ENCODE measurements at places on chromosomes 1 and 21.

DNA sequence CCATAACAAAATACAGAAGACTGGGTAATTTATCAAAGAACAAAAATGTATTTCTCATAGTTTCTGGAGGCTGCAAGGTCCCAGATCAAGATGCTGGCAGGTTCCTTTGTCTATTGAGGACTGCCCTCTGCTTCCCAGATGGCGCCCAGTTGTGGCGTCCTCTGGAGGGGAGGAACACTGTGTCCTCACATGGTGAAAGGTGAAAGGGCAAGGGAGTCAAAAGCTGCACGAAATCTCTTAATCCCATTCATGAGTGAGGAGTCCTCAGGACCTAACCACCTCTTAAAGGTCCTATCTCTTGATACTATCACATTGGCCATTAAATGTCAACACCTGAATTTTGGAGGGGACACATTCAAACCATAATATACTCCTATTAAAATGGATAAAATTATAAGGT, 79.3 kb upstream of the IRF2BP2 start:
- no peak for DNase-seq

DNA sequence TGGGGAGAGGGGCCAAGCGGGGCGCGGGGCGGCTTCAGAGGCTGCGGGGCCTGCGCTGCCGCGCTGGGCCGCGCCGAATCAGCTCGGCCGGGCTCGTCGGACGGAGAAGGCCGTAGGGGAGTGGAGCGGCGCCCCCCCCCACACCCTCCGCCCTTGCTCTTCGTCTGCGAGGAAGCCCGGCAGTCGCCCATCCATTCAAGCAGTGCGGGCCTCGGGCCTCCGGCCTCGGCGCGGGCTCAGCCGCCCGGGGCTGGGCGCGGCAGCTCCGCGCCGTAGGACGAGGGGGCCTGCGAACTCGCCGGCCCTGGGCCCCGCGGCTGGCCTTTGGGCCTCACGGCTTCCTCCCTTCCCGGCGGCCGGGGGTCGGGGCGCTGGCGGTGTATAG, 564 bp downstream of the CTPS1 start:
- DNase-seq = no peak

- no peak for DNase-seq
Observed at GRCh38 chr1:167685844-167686243, 35.9 kb upstream of the MPZL1 start.

GRCh38 chr1:69991644-69992043, 213.7 kb downstream of the LRRC40 start:
- no peak for DNase-seq

- DNase-seq = no peak
Observed at GRCh38 chr1:99441299-99442095, 177.2 kb downstream of the PLPPR4 start.

DNA sequence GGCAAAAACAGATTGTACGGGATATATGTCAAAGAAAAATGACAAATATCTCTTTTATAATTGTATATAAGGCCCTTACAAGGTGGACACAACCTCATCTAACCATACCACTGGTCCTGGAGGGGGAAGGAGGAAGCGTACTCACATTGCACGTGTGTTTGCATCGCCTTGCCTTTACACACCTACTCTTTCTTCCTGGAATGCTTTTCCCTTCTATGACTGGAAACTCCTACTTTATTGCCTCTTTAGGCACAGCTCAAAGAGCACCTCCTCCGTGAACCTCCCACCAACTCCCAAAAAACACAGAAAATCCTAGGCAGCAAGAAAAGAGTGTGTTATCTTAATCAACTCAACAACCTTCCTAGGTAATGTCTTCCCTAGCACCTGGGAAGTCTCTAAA, 99.7 kb upstream of the LBR start:
- no peak for DNase-seq

DNA sequence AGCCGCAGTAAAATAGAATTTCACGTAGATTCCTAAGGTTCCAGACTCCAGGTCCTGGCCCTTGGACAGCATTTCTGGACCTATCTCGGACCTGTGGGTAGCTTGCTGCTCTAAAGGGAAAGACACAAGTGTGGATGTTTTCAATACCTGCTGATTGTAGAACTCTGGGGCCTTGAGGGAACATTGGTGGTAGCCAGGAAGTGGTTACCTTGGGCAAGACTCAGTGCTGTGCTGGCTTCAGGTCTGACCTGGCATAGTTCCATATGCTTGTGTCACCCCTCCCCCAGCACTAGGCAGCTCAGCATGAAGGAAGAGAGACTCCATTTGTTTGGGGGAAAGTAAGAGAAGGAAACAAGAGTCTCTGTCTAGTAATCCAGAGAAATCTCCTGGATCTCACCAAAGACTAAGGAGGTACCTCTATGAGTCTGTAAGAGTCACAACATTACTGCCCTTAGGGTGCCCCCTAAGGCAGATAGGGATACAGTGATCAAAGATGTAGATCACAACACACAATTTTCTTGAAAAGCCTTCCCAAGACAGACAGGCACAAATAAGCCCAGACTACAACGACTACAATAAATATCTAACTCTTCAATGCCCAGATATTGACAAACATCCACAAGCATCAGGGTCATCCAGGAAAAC, 398.8 kb downstream of the TGFB2 start:
- no peak for DNase-seq

DNA sequence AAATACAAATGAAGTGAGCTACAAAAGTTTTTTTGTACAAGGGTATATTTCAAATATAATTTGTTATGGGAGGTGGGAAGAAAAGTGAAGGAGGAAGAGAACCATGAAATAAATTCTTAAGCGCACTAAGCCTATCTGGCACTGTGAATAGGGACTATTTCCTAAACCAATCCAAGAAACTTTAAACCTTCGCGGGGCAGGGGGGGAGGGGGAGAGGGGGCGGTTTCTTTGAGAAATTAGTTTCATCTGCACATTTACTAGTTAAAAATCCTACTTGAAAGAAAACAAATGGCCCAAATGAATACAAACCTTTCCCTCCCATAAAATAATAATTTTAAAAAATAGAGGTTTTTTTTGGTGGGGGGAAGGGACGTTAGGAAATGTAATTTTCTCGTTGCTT, 364 bp downstream of the GOLPH3L start:
- DNase-seq = no peak

DNA sequence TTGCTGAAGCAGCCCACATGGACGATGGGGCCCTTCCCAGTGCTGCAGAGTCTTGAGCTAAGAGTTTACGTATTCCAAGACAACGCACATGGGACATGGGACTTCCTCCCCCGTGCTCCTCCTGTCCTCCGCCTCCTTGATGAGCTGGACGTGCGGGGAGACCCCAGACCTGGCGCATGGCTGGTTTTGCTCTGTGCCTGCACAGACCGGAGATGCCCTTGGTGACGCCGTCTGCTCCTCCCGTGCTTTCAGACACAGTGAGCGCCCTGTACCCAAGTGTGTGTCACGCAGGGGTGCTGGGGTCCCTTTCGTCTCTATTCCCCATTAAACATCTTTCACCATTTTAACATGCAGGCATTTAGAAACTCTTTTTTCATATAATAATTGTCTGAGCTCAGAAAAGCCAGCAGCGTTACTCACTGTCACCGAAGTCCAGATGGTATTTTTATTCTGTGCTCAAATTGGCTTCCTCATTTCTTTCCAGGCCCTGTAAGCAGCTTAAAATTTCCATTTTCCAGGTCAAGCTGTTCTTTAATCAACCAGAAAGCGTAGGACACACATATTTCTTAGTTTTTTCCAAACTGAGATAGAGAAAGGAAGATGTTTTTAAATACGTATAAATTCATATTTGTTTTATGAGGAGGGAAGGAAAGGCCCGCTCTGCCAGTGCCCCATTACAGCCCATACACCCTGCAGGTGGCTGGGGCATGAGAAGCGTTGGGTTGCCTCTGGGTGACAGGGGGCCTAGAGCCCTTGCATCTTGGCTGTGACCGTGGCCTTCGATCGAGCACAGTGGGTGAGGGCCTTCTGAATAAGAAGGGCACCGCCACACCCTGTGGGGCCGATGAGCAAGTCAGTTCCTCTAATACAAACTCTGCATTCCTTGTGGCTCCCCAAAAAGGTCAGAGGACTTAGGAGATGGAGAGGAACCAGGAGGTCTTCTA, 17.9 kb upstream of the ZBTB21 start:
- no peak for DNase-seq

DNA sequence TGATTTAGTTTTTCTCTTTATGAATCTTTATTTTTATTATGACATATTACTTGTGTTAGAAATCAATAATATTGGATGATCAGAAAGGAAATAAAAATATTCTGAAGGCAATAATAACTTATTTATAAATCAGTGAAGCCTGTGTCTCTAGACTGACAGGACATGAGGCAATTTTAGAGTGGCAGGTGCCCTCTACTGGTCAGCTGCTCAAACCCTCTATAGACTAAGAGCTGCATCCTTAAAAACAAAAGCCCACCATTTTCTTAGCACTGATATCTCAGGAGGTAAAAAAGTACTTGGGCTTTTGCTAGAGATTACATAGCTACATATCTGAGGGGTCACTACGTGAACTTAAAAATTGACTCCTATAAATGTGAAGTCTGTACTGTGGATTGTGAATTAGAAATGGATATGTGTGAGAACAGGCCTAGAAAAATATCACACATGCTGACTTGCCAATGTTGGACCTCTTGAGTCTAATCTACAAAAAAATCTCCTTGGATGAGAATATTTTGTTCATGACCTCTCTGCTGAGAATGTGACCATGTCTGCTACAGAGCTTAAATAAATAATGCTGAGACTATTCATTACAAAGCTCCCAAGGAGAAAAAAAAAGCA, 597.9 kb upstream of the ADAMTS5 start:
- no peak for DNase-seq

DNA sequence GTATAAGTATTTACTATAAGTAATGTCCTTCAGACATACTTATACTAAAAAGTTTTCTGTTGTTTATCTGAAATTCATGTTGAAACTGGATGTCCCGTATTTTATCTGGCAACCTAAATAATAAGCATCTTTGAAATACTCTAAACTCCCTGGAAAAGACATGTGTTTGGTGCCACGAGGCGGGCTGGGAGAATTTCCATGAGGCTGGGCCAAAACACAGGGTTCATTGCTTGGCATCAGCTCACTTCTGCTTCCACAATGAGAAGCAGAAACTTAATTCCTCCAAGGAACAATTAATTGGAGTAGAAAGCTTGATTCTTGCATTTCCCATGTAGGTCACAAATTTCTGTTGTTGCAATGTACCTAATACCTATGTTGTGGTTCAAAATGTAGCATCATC, 110.2 kb downstream of the PSMG1 start:
- no peak for DNase-seq

DNA sequence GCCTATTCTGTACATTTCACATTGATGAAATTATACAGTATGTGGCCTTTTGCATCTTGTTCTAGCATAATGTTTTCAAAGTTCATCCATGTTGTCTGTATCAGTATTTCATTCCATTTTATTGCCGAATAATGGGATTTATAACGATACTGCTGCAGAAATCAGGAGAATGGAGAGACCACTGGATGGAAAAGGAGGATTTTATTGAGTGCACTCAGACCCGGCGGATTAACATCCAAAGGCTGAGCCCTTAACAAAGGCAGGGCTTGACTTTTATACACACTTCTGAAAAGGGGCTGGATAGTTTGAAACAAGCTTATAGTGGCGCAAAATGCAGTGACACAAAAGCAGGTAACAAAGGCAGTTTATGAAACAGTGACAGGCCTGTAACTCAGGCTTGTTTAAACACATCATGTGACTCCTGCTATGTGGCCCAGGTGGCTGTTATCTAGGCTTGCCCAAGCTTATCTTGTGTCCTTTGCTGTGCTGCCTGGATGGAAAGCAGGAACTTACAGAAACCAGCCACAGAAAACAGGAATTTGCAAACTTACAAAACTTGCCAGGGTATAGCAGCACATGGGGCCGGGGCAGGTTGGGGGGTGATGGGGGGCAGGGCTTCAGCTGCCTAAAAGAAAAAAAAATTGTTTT, 32.8 kb upstream of the KCNJ15 start:
- DNase-seq = no peak

DNA sequence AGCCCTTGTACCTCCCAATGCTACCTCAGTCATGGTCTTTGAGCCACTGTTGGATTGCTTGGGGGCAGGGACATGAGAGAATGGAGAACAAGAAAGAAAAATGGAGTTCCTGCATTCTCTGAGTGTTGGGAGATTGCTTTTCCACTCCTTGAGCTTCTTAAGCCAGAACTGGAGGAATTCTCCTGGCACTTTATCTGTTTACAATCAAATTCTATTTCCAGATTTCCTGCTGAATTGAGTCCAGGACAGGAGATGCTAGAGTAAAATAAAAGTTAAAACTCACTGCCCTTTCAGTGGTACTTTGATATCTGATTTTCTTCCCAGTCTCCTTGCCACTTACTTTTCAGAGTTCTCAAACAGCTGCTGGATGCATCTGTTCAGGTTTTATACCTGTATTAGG, 24.4 kb upstream of the DEPDC1 start:
- DNase-seq = no peak

DNA sequence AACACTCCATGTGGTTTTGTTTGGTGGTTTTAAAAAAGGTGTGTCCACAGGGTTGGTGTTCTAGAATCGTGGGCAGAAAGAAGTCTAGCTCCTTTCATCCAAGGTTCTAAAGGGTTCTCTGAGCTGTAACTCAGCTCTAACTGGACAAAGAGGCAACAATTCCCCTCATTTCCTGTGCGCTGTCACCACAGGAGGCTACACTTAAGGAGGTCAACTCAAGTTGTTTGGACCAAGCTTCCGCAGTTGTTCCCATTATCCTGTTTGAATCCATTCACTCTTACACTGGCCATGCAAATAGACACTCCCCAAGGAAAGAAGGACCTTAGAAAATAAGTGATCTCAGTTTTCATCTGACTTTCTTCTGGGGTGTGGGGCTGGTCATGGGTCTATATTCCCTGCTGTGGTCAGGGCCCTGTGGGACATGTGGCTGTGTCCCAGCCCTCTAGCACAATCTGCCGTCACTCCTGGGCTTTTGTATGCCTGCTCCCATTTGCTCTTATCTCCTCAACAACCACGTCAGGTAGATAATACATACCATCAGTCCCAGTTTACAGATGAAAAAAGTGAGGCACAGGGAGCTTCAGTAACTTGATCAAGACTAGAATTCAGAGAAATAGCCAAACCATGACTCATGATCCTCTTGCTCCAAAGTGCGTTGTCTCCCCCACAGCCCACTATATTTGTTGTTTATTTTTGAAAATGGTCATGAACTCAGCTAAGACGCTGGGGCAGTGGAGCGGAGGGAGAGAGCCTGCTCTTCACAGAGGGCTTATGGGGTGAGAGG, 103.6 kb downstream of the RHOU start:
- no peak for DNase-seq

DNA sequence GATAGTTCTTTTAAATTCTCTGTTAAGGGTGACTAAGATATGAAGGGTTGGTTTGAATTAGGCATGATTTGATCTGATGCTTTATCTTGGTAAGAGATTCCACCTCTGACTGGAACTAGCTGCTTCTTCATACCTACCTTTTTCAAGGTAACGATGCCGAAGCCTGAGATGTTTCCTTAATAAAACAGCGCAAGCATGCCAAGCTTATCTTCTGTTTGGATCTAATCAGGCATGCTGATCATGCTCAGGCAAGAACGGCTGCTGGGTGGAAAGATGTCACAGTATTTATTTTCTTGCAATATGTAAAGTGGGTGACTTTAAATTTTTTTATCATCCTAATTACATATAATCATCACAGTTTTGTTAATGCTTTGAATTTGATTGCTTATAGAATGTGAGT, 148.7 kb downstream of the ADGRL2 start:
- DNase-seq = no peak

Data from stimulated activated CD4-positive, alpha-beta T cell treated with anti-CD3 and anti-CD28 coated beads, Interleukin-12 subunit alpha, Interleukin-12 subunit beta, amount 100 ng/mL, for 4 hours (primary cell).